ENCODE measurements at places on chromosomes 5 and 9.

DNA sequence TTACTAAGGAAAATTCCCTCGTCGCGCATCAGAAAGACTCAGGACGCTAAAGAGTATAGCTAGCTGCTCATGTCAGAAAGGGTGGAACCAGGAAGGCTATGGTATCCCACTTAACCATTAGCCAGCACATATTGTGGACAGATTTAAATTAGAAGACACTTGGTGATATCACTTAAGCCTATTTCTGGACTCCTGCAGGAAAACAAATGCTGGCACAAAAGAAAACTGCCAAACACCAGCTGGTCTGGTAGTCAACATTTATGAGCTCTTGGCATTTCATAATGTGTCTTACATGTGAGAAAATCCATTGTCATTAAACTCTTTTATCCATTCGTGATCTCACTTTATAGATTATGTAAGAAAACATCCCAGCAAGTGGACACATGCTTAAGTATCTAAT lies 377.4 kb downstream of the PTPRD start:
- no peak for DNase-seq

- peak; percentile 36 for DNase-seq
These were observed 28.8 kb downstream of the TMEM174 start for GRCh38 chr5:73201547-73202513.

DNA sequence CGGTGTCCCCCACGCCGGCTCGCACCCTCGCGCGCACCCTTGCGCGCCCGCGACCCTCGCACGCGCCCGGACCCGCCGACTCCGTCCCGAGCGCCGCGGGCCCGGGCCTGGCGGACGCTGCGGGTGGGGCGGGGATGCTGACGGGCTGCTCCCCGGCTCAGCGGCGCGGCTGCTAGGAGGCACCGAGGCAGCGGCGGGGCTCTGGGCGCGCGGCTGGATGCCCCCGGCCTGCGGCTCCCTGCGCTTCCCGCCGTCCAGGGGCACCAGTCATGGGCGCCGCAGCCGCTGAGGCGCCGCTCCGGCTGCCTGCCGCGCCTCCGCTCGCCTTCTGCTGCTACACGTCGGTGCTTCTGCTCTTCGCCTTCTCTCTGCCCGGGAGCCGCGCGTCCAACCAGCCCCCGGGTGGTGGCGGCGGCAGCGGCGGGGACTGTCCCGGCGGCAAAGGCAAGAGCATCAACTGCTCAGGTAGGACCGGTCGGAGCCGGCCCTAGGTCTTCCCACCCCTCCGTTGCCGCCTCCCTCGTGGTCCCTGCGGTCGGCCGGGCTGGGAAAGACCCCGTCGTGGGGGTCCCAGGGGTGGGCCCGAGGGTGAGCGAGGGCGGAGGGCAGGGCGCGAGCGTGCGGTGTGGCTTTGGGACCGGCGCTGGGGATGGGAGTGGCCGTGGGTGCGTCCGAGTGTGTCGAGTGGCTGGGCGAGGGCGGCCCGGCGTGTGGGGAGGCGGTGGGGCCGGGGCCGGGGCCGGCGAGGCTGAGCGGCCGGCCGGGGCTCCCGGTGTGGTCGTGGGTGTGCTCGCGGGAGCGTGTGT lies 530 bp downstream of the TMEFF1 start:
- DNase-seq = peak; percentile 12

DNA sequence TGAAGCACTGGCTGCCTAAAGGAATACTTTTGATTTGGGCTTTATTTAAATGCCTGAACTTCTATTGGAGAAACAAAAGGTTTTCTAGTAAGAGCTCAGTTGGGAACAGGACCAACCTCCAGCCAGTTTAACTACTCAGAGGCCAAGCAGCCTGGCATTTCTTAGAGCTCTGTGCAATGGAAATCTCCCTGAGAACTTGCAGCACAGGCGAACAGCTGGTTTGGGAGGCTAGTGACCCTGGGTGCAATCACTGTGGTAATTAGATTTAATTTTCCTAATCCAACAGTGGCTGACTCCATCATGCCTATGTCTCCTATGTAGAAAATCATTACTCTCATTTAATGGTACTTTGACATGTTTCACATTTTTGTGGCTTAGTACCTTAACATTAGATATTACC lies 1.0 kb upstream of the CDH6 start:
- DNase-seq = no peak

DNA sequence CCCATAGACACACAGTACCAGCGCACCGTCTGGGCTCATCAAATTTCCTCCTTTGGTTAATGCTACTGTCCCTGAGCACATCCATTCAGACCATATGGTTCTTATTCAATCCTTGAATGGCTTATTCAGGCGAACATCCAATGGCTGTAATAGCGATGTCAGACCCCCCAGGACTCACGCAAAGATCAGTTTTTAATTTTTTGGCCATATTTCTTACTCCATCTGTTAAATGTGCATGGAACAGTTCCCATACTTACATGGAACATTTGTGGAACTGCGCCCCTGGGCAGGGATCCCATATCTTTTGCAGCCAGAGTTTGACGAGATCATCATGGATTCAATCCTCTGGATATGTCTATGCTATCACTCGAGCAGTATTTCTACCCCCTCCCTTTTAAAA lies 213.2 kb downstream of the ADAMTS6 start:
- DNase-seq = no peak

GRCh38 chr5:131944702-131945550 lies 537 bp downstream of the MEIKIN start:
- no peak for DNase-seq

Data from stimulated activated CD4-positive, alpha-beta T cell treated with anti-CD3 and anti-CD28 coated beads, Interleukin-15, amount 100 ng/mL, for 48 hours (primary cell).